ENCODE measurements at places on chromosomes 2 and 18. TPM values are rescaled to one million over a fixed set of nuclear protein-coding genes. Genes with fewer than 3 reads are reported as not detected.

The MARCHF4 gene
- not detected for total RNA-seq

The TSPYL6 gene
- not detected for total RNA-seq

DNA sequence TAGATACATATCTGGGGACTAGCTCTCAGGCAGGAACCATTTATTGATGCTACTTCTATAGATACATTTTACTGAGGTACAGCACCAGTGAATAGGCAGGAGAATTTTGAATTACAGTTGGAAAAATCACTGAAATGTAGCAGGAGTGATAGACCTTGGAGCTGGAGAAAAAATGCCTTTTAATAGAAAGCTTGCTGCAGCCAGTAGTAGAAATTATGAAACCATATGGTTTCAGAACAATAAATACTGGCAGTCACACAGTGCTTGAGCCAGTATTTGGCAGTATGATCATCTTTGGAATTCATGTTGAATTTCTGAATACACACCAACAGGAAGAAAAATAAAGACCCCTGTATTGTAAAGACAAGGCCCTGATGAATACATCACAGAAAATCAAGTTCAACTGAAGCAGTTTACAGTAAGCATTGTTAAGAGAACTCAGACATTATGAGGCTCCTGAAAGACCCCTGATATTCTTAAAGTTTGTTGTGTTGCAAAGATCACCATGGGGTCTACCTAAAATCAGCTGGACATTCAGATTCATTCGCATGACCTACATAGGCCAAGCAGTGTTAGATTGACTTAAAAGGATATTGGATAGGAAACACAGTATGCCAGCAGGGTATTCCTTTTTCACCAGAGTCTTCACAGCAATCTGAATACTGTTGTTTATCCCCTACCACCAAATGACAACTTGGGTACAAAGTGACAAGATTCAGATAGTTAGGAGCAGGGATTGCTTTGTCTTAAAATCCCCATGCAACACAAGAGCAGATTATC lies 139.0 kb downstream of the EHBP1 start:
- H3K27ac ChIP-seq, result no peak overlapping the region
- no peaks in the 10 kb centered on the region for H3K36me3 ChIP-seq
- no peak overlapping the region for H3K4me3 ChIP-seq
- H3K4me1 ChIP-seq, result no peaks in the 10 kb centered on the region
- H3K27me3 ChIP-seq, result no peaks in the 10 kb centered on the region
- DNase-seq, result no peak

DNA sequence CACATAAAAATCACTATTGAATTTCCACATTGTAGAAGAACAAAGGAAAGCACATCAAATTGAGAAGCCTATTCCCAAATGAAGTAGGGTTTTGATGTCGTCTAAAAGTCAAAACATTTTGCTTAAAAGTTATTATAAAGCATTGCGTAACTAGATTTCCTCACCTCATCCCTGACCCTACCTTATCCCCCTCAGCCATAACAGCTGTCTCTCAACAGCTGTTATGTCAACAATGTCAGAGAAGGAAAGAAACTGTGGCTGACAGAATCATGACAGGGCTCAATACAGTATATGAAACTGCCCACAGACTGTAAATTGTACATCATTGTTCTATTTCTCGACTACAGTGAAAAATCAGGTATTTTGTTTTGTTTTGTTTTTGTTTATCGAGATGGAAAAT lies 63.0 kb upstream of the ACVR1C start:
- H3K4me1 ChIP-seq, result no peaks in the 10 kb centered on the region
- no peak overlapping the region for H3K27ac ChIP-seq
- no peaks in the 10 kb centered on the region for H3K36me3 ChIP-seq
- H3K4me3 ChIP-seq, result no peak overlapping the region
- DNase-seq, result no peak

DNA sequence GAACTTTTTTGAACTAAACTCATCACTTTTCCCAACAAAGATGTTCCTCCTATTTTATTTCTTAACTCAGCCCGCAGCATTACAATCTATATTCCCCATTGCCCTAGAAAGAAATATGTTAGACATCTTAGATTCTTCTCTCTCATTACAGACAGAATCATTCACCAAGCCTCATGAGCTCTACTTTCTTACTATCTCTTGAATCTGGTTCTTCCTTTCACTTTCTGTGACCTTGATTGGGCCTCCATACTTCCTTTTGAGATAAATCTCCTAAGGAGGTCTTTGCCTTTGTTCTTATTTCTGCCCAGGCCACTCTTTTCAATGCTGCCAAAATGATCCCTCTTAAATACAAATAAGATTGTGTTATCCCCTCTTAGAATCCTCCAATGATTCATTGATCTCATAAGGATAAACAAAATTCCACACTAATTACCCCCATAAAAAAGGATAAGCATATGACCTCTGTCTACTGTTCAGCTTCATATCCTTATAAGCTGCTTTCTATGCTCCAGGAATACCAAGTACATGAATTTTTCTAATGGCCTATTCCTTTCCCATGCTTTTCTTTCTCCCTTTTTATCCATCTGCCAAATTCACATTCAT lies 400.0 kb downstream of the ARHGAP15 start:
- H3K27me3 ChIP-seq, result no peaks in the 10 kb centered on the region
- no peak for DNase-seq
- H3K27ac ChIP-seq, result no peak overlapping the region
- H3K4me3 ChIP-seq, result no peak overlapping the region

DNA sequence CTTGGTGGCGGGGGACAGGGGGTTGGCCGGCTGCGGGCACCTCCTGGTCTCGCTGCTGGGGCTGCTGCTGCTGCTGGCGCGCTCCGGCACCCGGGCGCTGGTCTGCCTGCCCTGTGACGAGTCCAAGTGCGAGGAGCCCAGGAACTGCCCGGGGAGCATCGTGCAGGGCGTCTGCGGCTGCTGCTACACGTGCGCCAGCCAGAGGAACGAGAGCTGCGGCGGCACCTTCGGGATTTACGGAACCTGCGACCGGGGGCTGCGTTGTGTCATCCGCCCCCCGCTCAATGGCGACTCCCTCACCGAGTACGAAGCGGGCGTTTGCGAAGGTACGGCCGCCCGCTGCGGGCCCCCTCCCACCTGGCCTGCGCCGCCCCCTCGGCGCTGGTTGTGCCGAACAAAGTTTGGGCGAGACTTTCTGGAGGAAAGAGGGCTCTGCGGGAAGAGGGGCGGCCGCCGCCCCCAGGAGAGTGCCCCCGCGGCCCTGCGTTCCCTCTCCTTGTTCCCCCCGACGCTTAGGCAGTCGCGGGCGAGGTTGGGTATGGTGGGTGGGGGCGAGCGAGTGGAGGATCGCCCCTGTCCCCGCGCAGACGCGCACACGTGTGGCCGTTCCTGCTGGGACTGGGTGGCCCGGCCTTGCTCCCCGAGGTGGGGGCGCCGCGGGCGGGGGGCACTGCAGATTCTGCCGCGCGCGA lies 866 bp downstream of the CRIM1 start:
- H3K4me1 ChIP-seq, result peaks cover 88% of the 10 kb centered on the region
- H3K4me3 ChIP-seq, result peak overlapping the region; percentile 64
- no peaks in the 10 kb centered on the region for H3K36me3 ChIP-seq
- H3K27me3 ChIP-seq, result no peaks in the 10 kb centered on the region
- no peak for DNase-seq

DNA sequence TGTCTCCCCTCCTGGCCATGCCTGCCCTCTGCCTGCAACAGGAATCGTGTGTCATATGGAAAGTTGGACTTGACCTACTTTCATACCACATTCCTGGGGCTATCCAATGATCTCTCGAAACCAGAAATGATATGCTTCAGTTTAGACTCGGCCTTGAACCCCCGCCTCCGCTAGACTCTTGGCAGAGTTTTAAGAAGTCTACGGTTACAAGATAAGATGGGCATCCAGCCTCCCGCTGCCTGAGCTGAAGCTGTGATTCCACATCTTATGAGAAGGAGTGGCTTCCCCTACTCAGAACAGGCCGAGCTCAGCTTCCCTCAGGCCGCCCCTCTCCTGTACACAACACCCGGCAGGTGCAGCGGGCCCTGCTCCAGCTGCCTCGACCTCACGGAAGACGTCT lies 73.9 kb downstream of the MTCL1 start:
- no peak for DNase-seq
- no peaks in the 10 kb centered on the region for H3K4me1 ChIP-seq
- H3K36me3 ChIP-seq, result no peaks in the 10 kb centered on the region
- H3K27me3 ChIP-seq, result no peaks in the 10 kb centered on the region

DNA sequence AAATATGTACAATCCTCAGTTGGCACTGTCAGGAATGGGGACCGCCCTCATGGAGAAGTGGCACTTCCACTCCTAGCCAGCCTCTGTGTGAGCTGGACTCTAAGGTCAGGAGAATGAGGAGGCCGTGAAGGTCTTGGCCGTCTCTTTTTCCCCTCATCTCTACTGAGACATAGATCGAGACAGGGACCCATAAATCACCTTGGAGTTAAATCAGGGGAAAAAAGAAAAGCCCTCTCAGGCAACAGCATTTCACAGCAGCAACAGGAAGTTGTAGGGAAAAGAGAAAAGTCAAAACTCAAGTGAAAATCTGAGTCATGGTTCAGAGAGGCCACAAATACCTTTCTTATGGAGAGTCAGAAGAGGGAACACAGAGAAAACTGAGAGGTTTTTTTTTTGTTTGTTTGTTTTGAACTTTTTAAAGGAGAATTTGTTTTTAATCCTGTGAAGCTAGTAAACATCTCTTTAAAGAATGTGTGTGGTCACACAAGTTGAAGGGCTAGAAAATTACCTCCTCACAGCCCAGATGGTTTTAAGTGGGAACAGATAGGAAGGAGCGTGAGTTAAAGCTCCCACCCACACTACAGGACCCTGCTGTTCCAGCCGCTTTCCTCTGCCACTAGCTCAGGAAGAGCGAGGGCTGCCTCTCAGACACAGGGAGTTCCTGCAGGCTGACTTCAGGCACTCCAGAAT lies 30.6 kb upstream of the CYP1B1 start:
- H3K4me3 ChIP-seq, result no peak overlapping the region
- peaks cover 13% of the 10 kb centered on the region for H3K4me1 ChIP-seq
- no peaks in the 10 kb centered on the region for H3K36me3 ChIP-seq
- peak overlapping the region; percentile 69 for H3K27ac ChIP-seq

- no peaks in the 10 kb centered on the region for H3K36me3 ChIP-seq
- no peak overlapping the region for H3K4me3 ChIP-seq
- H3K27ac ChIP-seq, result peak overlapping the region; percentile 53
- DNase-seq, result no peak
Measured at GRCh38 chr2:136135462-136135861, 17.5 kb upstream of the CXCR4 start.

All from esophagus squamous epithelium (tissue), 5 donors.